ENCODE measurements at places on chromosomes 1 and 21.

DNA sequence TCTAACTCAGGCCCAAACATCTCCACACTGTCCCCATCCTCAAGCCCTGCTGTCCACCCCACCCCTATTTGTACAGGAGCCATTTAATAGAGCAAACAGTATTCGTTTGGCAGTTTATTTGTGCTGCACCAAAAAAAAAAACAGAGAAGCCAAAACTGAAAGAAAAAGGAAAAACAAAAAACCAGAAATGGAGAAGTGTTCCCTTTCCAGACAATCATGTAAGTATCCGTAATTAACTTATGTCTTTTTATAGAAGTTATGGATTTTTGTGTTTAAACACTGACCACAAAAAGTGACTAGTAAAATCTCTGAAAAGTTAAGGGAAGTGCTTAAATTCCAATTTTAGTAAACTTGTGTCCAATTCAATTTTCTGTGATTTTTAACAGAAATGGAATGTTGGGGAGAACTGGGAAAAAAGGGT is 40.4 kb upstream of the ZBTB18 start:
- DNase-seq, result no peak

GRCh38 chr1:155176544-155177071 is 3.0 kb downstream of the TRIM46 start:
- peak; percentile 88 for DNase-seq

DNA sequence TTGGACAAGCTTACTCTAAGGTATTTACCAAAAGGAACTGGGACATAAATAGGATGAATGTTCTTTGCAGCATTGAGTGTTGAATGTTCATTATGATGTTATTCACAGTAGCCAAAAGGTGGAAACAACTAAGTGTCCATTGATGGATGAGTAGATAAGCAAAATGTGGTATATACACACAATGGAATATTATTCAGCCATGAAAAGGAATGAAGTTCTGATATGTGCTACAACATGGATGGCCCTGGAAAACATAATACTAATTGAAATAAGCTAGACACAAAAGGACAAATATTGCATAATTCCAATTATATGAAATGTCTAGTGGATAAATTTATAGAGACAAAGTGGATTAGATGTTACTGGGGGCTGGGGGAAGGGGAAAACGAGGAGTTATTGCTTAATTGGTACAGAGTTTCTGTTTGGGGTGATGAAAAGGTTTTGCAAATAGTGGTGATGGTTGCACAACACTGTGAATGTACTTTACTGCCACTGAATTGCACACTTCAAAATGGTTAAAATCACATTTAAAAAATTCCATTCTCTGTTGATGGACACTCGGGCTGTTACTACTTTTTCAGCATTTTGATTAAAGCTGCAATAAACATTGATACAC is 2.9 kb downstream of the MTARC1 start:
- no peak for DNase-seq

DNA sequence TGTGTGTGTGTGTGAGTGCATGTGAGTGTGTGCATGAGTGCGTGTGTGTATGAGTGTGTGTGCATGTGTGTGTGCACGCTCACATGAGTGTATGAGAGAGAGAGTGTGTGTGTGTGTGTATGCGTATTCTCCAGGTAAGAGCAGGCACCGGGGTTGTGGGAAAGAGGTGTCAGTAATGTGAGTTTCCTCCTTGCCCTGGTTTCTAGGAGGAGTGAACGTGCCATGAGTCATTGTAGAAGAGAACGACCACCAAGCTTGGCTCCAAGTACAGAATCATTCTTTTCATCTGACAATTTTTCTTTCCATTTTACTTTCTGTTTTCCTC is 79.1 kb downstream of the POFUT2 start:
- DNase-seq, result no peak

DNA sequence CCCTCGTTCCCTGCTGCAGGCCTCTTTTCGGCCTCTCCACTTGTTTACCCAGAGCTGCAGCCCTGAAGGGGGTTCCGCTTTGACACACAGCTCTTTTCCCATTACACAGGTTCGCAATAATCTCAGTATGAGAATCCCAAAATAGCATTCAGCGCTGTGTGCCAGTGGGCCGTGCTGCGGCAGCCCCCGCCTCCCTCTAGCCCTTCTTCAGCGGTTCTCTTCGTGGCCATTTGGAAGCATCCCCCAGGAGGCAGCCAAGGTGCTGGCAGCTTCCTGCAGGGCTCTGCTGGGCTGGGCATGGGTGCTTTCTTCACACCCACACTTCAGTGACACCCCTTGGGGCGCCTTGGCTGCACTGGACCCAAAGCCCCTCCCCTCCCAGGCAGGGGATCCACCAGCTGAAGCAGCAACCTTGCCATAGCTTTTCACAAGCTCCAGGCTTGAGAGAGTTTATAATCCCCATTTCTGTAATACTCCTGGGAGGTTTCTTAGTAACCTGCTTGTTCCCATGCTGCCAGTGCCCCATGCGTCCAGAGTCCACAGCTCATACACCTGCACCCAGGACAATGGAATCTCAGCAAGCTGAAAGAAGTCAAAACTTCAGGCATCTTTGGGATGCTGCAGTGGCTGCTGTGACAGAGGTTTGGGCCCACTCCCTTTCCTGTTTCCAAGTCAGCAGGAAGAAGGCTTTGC is 8.1 kb downstream of the NCF2 start:
- no peak for DNase-seq
